ENCODE measurements at places on chromosomes 16 and 17.

DNA sequence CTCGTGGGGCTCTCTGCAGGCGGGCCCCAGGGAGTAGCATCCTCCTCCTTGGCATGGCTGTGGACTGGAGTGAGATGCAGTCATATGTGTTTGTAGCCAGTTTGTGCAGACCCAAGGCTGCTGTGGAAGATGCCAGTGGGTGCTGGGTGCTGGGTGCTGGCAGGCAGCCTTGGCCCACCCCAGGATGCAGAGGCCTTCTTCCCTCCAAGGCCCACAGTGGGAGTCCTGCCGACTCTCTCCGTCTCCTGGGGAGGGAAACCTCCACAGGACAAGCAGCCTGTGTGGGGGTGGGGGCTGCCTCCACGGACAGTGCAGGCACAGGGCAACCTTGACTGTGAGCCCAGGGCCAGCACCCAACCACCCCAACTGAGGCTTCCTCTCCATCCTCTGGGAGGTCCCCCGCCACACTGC lies 13.8 kb upstream of the TMEM92 start:
- DNase-seq, result no peak

DNA sequence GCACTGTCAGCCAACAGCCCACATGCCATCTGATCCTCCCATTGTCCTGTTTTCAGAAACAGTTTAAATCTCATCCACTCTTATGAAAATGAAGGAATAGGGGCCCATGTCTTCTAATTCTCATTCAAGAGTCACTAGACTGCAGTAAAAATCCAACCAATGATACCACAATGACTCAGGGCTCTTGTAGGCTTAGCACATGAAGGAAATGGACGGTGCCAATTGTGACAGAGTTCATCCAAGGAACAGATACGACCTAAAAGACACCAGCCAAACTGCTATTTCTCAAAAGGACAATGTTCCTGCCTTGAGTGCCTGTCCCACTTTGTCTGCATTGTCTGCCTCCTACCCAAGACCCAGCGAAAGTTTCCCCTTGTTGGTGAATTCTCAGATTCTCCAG lies 204.8 kb upstream of the COX10 start:
- no peak for DNase-seq

GRCh38 chr16:77689971-77690370 lies 32.3 kb upstream of the NUDT7 start:
- no peak for DNase-seq

DNA sequence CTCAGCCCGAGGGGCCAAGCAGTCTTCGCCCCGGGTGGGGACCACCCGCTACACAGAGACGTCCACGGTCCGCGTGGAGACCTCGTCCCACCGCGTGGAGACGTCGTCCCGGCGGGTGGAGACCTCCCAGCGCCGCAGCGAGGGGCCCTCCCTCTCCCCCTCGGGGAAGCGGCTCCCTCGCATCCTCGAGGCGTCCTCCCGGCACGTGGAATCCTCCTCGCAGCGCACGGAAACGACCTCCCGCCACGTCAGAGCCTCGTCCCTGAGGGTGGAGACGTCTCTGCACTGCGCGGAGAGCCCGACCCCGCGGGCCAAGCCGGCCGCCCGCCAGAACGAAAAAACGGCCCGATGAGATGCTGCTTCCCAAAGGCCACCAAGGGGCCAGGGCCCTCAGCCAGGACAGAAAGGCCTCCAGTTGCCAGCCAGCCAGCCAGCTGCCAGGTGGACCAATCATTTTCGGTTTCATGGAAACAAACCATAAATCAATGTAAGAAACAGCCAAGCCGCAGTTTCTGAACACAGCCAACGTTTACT lies 424 bp downstream of the C17orf100 start:
- peak; percentile 61 for DNase-seq

DNA sequence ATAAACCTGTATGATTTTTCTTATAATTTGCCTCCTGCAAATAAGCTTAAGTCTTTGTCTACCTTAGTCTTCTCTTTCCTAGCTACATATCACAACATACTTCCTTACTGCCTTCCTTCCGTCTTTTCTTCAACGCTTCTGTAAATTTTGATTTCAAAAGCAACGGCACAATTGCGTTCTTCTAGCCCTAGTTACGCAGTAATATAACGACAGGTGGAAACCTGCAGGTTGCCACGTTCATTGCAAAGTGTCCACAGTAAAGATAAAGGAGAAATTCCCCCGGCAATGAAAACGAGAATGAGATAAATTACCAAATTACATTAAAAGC lies 546 bp upstream of the PSMD7 start:
- no peak for DNase-seq

DNA sequence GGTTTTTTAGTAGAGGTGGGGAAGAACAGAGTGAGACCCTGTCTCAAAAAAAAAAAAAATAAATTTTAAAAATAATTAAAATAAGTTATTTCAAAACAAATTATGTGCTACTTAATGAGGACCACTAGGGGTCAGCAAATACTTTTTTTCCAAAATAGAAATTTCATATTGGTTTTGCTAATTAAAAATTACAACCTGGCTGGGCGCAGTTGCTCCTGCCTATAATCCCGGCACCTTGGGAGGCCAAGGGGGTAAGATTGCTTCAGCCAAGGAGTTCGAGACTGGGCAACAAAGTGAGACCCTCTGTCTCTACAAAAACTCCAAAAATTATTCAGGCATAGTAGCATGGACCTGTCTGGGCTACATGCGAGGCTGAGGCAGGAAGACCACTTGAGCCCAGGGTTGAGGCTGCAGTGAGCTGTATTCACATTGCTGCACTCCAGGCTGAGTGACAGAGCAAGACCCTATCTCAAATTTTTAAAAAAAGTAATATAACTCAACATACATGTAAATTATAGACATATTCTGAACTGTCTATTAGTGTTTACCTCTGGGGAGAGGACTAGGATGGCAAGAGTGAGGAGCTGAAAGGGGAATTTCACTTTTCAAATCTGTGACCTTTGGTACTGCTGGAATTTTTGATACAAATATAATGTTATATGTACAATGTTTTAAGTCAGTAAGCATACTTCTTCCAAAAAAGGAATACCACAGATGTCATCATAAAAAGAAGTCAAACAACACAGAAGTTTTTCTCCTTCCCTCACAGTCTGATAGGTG lies 8.1 kb downstream of the MEIOB start:
- no peak for DNase-seq

- DNase-seq, result no peak
These were observed 38.6 kb upstream of the TENT4B start for GRCh38 chr16:50114357-50115129.

GRCh38 chr16:2692948-2693651 lies 10.8 kb downstream of the KCTD5 start:
- no peak for DNase-seq

DNA sequence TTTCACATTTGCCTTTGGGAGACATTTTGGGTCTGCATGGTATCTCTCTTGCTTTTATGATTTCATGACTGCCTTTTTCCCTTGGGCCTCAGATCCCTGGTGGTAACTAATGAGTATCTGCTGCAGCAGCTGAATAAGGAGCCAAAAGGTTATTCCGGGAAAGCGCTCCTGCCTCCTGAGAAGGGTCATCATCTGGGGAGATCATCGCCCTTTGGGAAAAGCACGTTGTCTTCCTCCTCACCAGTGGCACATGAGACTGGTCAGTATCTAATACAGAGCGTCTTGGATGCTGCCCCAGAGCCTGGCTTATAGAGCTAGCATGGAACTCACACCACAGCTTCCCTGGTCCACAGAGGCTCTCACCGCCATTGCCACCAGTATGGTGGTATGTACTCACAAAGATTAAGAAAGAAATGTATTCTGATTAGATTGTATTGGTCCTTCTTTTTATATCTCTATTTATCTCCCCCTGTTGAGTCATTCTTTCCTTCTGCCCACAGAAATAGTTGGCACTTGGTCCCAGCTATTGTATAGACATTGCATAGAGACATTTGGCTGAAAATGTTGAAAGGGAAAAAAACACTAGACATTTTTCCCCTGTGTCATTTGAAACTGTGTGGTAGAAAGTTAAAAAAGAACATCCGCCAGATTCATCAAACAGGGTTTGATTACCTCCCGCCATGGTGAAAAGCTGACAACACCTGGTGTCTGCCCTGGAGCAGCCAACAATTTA lies 8.4 kb downstream of the TPPP3 start:
- no peak for DNase-seq

- DNase-seq, result no peak
These were observed 16.3 kb downstream of the MEIOC start for GRCh38 chr17:44672479-44673093.

DNA sequence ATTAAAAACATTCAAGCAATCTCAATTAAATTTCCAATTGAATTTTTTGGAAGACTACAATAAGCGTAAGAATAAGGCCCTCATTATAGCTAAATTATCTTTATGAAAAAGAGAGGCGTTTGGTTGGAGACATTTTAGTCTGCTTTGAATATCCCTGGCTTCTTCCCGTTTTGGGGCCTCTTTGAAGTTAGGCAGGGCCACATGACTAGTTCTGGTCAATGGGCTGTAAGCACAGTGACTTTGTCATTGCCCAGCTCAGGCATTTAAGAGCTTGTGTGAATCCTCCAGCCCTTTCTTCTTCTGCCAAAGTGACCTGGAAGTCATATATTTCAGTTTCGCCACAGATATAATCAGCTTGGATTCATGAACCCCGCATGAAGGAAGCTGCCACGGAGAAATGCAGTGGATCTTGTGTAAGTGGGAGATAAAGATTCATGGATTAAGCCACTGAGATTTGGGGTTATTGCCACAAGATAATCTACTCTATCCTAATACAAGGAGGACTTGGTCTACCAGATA lies 21.7 kb upstream of the UBTF start:
- DNase-seq, result no peak

DNA sequence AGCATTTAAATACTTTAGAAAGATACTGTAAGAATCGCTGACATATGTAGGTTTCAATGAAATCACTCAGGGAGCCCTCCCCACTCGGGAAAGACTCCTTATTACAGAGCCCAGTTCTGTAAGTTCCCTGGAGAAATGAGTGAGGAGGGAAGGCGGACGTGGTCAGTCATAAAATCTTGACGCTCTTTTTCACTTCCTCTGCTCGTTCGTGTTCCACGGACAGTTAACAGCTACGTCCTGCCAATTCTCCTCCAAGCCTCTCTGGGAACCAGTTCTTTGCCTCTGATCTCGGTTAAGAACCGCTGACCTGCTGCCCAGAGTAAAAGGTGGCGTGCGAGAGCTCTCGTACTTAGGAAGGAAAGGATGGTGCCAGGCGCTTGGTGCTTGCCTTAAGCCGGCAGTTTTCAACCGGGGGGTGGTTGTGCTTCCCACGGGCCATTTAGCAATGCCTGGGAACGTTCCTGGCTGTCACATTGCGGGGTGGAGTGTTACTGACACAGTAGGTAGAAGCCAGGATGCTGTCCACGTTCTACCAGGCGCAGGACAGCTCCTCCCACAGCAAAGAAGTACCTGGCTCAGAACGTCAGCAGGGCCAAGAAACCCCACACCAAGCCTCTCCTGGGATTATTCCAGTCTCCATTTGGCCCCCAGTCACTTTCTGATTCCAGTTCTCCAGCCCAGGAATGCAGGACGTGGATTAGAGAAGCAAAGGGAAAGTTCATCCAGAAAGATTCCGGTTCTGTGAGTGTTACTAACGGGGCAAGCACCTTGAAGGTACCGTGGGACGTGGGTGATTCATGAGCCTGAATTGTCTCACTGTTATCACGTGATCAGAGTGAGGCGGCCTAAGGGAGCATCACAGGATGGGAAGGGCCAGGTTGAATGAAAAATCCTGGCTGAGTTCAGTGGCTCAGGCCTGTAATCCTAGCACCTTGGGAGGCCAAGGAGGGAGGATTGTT lies 87.7 kb downstream of the MRM3 start:
- no peak for DNase-seq

- peak; percentile 29 for DNase-seq
These were observed 160.1 kb downstream of the MAP2K4 start for GRCh38 chr17:12180644-12181261.

GRCh38 chr17:72409405-72410002 lies 288.7 kb downstream of the SOX9 start:
- no peak for DNase-seq

- no peak for DNase-seq
These were observed 8.9 kb downstream of the SLC5A11 start for GRCh38 chr16:24854607-24855171.

GRCh38 chr16:21242756-21243155 lies 9.3 kb downstream of the ANKS4B start:
- no peak for DNase-seq

DNA sequence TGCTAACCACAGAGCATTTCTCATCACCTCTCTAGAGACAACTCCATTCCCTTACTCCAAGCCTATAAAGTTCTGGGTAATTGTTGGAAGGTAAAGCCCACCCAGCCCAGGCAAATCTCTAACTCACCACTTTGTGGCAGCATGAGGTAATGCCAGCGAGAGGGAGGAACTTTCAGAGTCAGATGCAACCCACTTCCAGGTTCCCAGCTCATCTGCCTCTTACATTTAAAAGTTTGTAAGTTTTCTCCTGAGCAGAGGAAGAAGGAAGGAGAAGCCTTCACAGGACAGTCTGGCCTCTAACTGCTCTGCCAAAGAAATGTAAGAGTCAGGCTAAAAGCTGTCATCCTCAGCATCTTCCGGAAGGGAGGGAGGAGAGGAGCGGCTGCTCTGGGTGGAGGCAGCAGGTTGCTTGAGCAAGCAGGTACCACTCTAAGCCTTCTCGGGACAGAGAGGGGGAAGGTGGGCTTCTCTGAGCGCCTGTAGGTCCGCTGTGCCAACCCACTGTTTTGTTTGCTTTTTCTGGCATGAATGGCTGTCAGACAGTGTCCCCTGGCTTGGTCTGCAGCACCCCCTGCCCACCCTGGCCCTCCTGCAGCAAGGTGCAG lies 1.0 kb downstream of the ZNF319 start:
- DNase-seq, result peak; percentile 58

DNA sequence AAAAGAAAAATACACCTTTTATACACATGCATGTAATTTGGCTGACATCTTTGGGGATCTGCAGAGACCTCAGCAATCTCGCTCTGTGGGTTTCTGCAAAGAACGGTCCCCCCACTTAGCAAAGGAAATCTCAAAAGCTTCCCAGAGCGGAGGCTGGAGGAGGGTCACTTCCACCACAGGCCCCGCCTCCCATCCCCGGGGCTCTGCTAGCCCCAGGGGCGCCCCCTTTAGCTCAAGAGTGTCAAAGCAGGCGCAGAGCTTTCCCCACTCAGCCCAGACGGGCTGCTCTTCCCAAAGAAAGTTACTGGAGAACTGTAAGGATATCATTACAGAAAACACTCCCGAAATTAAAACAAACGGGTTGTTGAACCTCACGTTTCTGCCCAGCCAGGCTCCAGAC lies 11.4 kb downstream of the SLC13A5 start:
- peak; percentile 54 for DNase-seq

- no peak for DNase-seq
These were observed 11.4 kb downstream of the IGFBP4 start for GRCh38 chr17:40454613-40454995.

GRCh38 chr17:29469276-29469675 lies 79.1 kb downstream of the TAOK1 start:
- DNase-seq, result no peak

- no peak for DNase-seq
These were observed 7.9 kb downstream of the KRT37 start for GRCh38 chr17:41416479-41416878.

GRCh38 chr17:44221862-44222111 lies 2.3 kb upstream of the UBTF start:
- no peak for DNase-seq

- no peak for DNase-seq
These were observed 76.6 kb downstream of the CLEC16A start for GRCh38 chr16:11020792-11021551.
